Activated CD4-positive, alpha-beta T cell treated with anti-CD3 and anti-CD28 coated beads, Interleukin-2, amount 50 U/mL, for 48 hours (primary cell): ENCODE measurements at places on chromosomes 3 and 15.

DNA sequence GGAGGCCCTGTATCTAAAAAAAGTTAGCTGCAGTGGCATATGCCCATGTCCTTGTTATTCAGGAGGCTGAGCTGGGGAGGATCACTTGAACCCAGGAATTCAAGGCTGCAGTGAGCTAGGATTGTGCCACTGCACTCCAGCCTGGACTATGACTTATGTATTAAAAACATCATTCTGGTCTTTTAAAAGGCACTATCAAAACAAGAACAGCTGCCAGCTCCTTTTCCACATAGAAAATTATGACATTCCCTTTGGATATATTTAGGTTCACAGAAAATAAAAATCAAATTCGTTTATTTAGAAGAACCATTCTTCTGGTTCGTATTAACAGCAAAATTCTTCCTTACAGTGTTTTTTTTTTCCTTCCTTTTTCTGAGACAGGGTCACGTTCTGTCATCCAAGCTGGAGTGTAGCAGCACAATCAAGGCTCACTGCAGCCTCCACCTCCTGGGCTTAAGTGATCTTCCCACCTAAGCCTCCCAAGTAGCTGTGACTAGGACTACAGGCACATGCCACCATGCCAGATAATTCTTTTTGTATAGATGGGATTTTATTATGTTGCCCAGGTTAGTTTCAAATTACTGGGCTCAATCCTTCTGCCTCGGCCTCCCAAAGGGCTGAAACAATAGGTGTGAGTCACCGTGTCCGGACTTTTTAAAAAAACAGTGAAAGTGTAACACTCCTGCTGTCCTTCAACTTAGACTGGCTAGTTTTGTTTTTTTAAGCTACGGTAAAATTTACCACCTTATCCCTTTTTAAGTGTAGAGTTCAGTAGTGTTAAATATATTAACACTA lies 13.9 kb downstream of the ICE2 start:
- DNase-seq, result no peak

- peak; percentile 39 for DNase-seq
Observed at GRCh38 chr3:53161820-53162671, 1.0 kb downstream of the PRKCD start.

DNA sequence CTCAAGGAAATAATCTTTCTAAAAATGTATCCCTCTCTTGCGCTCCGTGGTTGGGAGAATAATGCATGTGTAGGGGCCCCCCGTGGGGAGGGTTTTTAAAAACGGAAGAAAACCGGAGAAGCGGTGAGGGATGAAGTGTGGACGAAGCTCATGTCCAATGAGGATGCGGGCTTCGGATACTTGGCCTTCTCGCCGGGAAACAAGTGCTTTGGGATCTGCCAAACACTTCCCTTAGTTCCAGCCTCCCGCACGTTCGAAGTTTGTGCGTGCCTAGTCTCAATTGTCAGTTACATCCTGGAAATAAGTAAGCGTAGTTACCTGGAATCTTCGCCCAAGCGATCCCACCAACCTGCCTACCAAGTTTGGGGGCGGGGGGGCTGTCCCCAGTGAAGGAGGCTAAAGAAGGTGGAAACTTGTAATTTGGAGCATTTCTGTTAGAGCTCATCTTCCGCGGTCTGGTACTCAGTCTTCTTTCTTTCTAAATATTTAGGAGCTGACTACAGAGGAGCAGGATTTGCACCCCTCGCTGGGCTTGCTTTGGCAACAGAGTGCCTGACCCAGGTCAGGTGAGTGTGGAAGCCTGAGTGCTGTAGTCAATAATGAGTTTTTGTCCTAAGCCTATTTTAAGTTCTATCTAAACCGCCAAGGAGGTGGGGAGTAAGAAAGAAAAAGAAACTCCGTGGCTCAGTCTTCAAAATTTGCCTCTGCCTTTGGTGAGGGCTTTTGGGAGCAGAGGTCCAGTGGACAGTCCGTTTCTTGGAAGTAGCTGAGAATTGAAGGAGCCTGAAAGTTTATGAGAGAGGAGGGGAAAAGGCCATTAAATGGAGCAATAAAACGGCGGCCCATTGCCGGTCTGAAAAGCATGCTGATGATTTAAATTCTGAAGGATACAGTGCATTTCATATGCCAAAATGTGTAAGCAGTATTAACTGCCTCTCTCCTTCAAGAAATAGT lies 1.1 kb downstream of the ITPR1 start:
- no peak for DNase-seq

DNA sequence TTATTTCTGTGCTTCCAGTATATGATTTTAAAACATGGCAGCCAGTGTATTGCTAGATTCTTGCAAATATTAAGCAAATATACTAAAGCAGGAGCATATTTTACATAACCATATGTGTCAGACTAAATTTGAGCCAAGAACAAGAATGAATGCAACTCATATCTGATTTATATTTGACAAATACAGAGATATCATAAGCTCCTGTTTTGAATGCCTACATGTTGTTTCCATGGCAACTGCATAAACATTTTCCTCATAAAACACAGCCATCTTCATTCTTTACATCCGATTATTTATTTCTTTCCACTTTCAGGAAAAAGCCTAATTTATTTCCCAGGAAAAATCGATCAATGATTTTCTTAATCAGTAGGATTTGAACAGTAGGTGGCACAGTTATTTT lies 172.2 kb upstream of the TSPAN3 start:
- DNase-seq, result no peak

DNA sequence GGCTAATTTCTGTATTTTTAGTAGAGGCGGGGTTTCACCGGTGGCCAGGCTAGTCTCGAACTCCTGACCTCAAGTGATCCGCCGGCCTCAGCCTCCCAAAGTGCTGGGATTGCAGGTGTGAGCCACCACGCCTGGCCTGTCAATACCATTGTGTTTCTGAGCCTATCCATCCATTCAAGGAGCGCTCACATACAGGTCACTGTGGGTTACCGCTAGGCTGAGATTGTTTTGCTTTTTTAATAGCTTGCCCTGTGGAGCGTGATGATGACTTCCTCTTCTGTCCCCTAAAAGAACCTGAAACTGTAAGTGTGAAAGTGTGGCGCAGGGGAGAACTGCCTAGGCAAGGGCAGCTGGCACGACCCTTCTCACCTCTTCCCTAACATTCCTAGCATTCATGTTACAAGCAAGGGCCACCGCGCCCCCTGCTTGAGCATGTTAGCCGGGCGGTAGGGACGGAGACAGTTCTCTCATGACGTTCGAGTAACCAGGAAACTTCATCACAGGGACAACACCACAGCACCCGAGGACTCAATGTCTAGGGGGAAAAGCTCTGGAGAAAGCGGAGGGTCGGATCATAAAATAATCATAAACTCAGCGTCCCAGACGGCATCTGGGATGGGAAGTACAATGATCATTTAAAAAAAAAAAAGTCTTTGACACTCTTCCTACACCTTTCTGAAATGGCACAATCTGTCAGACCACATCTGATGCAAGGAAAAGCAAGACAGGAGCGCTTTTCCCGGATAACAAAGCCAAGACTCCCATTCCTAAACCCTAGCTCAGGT lies 790 bp downstream of the LAMP3 start:
- DNase-seq, result no peak
